SK-N-MC (cell line): ENCODE measurements at places on chromosomes 11 and 22.

GRCh38 chr11:44366741-44367140, 56.8 kb upstream of the ALX4 start:
- DNase-seq, result no peak

DNA sequence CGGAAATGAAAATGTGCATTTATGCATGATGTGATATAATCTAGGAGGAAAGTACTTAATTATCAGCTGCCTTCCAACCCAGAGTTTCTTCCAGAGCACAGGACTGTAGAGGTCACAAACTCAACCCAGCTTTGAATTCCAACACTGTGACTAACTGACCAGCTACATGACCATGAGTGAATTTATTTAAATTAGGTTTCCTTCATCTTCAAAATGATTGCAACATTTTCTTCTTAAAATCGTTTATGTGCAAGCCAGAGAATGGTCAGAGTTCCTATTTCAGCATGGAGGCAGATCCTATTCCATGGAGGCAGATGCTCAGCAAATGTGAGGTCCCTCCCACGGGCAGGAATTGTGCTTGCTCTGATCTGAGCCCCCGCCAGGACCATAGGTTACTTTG, 42.4 kb downstream of the OSBP start:
- DNase-seq, result no peak

- DNase-seq, result no peak
Measured at GRCh38 chr11:68959465-68960293, 21.1 kb downstream of the MRGPRD start.

- DNase-seq, result no peak
Measured at GRCh38 chr11:7514099-7514591, 346 bp downstream of the PPFIBP2 start.

DNA sequence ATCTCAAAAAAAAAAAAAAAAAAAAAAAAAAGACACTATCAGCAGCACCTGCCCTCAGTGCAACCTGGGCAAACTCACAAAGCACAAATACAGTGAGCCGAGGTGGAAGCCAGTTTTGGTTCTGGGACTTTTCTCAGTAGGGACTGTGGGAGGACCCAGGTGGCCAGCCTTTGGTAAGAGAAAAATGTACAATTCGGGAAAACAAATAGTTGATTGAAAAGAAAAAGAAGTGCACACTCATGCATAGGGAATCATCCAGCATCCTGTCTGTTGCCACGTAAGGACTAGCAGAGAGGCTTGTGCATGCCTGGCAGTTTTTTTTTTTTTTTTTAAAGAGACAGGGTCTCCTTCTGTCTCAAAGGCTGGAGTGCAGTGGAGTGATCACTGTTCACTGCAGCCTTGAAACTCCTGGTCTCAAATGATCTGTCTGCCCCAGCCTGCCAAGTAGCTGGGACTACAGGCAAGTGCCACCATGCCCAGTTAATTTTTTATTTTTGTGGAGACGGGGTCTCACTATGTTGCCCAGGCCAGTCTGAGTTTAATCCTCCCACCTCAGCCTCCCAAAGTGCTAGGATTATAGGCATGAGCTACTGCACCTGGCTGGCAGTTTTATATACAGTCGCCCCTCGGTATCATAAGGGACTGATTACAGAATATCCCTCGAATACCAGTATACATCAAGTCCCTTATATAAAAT, 36.7 kb downstream of the TPST2 start:
- no peak for DNase-seq

DNA sequence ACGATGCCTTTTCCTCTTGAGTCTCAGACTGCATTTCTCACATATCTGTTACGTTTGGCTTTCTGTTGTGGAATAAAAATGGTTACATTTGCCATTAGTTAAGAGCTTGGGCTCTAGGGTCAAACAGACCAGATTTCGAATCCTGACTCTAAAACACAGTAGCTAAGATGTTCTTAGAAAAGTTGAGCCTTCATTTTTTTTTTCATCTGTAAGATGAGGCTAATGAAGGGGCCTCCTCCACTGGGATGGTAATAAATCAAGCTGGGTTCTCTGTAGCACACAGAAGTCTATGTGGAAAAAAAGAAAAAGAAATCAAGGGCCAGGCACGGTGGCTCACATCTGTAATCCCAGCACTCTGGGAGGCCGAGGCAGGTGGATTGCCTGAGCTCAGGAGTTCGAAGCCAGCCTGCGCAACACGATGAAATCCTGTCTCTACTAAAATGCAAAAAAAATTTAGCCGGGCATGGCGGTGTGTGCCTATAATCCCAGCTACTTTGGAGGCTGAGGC, 49.9 kb upstream of the CAPRIN1 start:
- no peak for DNase-seq

DNA sequence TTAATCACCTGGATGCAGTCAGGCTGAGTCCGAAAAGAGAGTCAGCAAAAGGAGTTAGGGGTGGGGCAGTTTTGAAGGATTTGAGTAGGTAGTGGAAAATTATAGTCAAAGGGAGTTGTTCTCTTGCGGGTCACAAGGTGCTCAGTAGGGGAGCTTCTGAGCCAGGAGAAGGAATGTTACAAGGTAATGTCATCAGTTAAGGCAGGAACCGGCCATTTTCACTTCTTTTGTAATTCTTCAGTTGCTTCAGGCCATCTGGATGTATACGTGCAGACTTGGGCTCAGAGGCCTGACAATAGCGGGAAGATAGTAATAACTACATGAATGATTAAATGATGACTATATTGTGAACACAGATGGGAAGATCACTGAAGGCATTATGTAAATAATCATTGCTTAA, 6.2 kb downstream of the SC5D start:
- no peak for DNase-seq

GRCh38 chr11:68020575-68020974, 9.9 kb upstream of the NDUFS8 start:
- no peak for DNase-seq

DNA sequence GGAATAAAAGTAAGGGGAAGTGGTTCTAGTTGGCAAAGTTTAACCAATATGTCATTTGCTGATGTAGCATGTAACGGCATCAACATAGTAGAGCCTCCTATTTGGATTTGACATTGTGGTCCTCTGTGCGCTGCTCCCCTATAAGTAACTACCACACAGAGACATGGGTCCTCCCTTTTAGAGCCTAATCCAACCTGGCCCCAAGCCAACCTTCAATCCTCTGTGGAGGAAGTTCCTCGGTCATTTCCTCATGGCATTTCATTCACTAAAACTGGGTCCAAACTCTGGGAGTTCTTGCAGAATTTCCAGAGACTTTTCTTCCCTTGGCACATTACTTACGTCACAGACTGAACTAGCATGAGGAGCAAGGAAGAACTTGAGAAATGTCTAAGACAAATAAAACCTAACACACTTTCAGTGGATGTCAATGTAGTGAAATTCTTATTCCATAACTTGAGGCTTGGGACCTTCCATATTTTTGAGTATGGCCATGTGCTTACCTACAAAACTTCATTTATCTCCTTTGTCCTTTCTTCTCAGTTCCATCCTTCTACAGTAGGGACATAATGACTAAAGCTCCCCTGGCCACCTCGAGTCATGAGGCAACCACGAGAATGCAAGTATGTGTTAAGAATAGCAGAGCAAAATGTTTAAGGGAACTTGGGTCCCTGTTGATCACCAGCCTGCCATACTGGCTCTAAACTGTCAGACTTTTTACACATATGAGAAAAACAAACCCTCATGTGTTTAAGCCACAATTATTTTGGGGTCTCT, 34.7 kb downstream of the MMP20 start:
- DNase-seq, result no peak

- DNase-seq, result no peak
Measured at GRCh38 chr11:96232132-96232531, 110.9 kb downstream of the MAML2 start.

DNA sequence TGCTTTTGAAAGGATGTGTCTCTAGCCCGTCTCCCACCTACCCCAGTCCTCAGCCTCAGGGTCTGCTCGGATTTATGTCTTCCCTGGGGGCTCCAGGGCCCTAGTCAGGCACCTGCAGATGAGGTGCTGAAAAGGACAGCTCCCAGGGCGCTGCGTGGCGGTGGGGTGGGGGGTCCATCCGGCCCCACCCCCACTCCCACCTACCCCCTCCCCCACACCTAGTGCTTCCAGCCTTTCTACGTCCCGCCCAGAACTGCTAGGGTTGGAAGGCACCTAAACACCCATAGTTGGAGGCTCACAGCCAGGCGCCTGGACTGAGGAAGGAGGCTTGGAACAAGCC, 1.4 kb upstream of the ROBO3 start:
- no peak for DNase-seq

- no peak for DNase-seq
Measured at GRCh38 chr11:102446606-102447005, 6.0 kb downstream of the TMEM123 start.

DNA sequence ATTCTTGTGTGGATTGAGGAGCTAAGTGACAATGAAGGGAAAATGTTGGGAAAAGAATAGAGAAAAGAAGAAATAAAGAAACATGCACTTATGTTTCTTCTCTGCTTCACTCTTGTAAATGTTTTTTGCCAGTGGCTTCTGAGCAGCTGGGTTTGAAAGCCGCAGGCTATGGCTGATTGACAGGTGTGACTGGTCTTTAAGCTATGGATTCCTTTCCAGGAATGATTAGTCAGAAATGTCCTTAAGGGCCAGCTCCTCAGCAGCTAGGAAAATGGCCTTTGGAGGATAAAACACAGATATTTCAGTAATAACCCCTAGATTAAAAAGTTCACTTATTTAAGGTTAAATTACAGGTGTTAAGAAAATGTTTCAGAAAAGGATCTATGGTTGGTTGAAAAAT, 6.5 kb upstream of the USP28 start:
- DNase-seq, result no peak

DNA sequence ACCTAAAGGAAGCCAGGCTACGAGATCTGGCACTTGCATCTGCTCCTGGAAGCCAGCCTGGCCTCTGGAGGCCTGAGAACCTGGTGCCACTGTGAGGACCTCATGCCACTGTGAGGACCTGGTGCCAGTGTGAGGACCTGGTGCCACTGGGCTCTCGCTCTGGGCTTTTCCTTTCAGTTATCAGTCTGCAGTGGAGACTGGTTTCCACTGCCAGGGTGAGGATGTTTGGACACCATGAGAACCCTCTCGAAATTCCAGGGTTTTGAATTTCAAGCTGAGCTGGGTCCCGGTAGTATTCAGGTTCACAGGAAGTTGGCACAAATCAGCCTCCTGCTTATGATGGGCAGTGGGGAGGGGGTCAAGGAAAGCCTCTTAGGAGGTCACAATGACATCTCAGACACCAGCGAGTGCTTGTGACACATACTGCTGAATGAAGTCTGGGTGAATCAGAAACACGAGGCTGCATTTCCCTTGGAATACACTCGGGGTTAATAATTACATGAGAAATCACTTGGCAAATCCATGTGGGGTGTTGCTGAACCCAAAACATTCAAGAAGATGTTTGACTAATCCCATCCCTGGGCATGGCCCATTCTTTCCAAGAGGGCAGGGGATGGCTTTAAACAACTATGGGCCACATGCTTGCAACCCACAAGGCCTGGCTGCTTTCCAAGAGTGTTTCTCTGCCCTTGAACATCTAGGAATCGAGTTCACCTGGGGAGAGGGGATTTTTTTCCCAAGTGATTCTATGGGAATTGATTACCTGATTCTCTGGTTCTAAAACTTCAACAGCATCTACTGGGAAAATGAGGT, 60.2 kb downstream of the LINC01488 start:
- DNase-seq, result no peak

- no peak for DNase-seq
Measured at GRCh38 chr11:104858882-104859775, 39.1 kb downstream of the CASP12 start.

GRCh38 chr11:114079511-114080065, 20.1 kb downstream of the ZBTB16 start:
- no peak for DNase-seq

- DNase-seq, result no peak
Measured at GRCh38 chr11:78920329-78920728, 345.7 kb upstream of the NARS2 start.

- no peak for DNase-seq
Measured at GRCh38 chr22:49934891-49935557, 16.6 kb downstream of the CRELD2 start.

GRCh38 chr22:35697142-35697541, 20.5 kb upstream of the APOL5 start:
- DNase-seq, result no peak

- no peak for DNase-seq
Measured at GRCh38 chr11:77968337-77968736, 26.1 kb downstream of the INTS4 start.

- no peak for DNase-seq
Measured at GRCh38 chr22:42432020-42432596, at the start of gene NFAM1. NFAM1 (minus strand) TSS chr22:42432403; CDS start chr22:42432357, 46 bp downstream.

DNA sequence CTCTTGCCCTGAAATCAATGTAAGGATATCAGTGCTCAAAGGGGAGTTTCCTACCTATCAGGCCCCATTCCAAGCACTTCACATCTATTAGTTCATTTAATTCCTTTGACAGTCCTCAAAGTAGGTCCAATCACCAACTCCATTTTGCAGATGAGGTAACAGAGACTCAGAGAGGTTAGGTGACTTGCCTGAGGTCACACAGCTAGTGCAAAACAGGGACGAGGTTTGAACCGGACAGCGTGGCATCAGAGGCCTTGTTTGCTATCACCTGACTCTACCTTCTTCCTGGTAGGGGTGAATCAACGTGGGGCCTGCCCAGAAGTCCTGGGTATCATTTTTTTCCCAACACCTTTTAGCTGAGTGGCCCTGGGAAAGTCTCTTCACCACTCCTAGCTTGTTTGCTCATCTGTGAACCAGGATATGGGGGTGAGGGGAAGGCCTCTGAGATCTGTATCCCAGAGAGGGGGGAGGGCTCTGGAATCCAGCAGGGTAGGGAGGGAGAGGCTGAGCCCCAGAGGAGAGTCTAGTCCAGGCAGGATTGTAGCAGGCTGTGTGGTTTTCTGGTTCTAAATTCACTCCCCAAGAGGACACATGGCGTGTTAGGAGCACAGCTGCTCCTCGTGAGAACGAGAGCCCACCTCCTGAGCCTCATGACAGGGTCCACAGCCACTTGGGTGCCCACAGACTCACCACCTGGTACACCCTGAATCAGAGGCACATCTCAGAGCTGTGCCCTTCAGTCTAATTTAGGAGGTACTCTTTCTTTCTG, 174.7 kb downstream of the MN1 start:
- no peak for DNase-seq

DNA sequence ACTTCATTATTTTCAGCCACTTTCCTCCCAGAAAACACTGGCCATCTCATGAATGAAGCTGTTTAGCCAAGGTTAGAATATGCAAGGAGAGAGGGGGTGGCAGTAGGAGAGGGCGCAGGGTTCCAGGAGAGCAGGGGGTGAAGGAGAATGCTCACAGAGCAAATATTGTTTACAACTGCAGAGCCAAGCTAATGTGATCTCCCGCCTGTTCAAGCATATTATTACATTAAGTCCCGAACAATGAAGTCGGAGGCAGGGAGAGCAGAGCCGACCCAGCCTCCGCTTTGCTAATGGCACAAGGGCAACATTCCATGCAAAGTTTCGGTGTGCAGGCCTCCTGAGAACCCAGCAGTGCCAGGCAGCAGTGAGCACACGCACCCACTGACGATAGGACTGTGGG, 80.1 kb downstream of the MICAL3 start:
- no peak for DNase-seq

DNA sequence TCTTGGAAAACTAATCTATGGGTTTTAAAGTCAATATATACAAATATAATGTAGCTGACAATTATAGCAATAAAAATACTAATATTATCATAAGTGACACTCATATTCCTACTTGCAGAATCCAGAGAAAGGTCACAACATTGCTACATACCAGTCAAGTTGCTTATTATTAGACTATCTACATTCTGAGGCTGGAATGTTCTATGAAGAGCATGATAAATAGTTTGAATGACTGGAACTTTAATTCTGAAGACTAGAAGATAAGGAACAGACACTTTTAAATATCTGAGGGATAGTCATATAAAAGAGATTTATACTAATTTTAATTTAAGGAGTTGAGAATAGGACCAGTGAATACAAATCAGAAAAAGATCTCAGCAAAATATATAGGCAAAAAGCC, 146.0 kb downstream of the GUCY1A2 start:
- no peak for DNase-seq
